ENCODE measurements at places on chromosomes 2 and 18. TPM values are rescaled to one million over a fixed set of nuclear protein-coding genes. Genes with fewer than 3 reads are reported as not detected.

The VAPA gene
- total RNA-seq = 263 TPM

The NOSTRIN gene
- total RNA-seq = 21.4 TPM

The AP1S3 gene
- total RNA-seq = 0.40 TPM

The SLC5A7 gene
- total RNA-seq = 1.1 TPM

The ST6GAL2 gene
- 10.9 TPM for total RNA-seq

The HOXD3 gene
- total RNA-seq = 2.1 TPM

The CHAC2 gene
- total RNA-seq = 1.2 TPM

The ANTXR1 gene
- total RNA-seq = 74.6 TPM

The MYCN gene
- total RNA-seq = 1.2 TPM

The GTF2A1L gene
- 11.8 TPM for total RNA-seq

The QPCT gene
- total RNA-seq = 5.1 TPM

The CD8B2 gene
- total RNA-seq = 0.13 TPM

The ECEL1 gene
- total RNA-seq = 1.4 TPM

The BCS1L gene
- 21.3 TPM for total RNA-seq

The GPR45 gene
- not detected for total RNA-seq

The NLRC4 gene
- 0.42 TPM for total RNA-seq

The CASP8 gene
- total RNA-seq = 5.5 TPM

The SP5 gene
- 0.32 TPM for total RNA-seq

The CAPN14 gene
- 0.42 TPM for total RNA-seq

The KANSL1L gene
- 29.7 TPM for total RNA-seq

The CABYR gene
- total RNA-seq = 3.3 TPM

The FAM124B gene
- 2.5 TPM for total RNA-seq

The TXNL4A gene
- 38.8 TPM for total RNA-seq

The NMUR1 gene
- total RNA-seq = 2.3 TPM

The GIGYF2 gene
- 54.2 TPM for total RNA-seq

All from esophagus muscularis mucosa (tissue), 4 donors.